ENCODE measurements at places on chromosomes 4 and X.

- DNase-seq: no peak
These were observed 34.0 kb upstream of the RASGEF1B start for GRCh38 chr4:81505726-81506125.

GRCh38 chrX:115029869-115030570 is 12.6 kb upstream of the IL13RA2 start:
- no peak for DNase-seq

DNA sequence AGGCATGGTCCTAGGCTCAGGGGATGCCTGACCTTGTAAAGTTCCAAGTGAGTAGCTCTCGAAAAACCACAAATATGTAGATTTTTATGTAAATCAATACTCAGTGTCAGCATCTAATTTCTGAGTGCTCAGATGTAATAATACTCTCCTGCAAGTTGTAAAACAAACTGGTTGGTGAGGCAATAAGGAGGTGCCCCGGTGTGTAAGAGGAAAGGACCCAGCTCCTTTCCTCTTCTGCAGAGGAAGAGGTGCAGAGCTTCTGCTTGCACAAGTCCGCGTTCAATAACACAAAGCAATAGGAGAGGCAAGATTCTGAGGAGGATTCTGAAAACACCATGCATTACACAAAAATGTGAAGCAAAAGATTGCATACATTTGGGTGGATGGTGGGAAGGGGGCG is 43.6 kb upstream of the ENPP6 start:
- peak; percentile 13 for DNase-seq

DNA sequence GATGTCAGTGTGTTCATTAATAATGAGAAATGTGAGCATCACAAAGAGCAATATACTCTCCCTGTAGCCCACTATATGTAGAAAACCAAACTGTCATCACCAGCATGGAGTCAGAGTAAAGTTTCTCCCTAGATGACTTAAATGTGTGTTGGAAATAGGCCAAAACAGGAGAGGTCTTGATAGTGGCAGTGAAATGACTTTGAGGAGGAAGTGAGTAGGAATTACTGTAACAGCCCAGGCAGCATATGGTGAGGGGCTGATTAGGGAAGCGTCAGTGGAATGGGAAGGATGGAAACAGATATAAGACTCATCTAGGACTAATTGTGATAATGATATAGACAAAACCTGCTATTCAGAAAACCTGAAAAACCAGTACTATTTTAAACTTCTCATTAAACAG is 83.9 kb downstream of the ATXN3L start:
- DNase-seq: no peak

GRCh38 chr4:181224852-181225251 is 1018.4 kb upstream of the TENM3 start:
- no peak for DNase-seq

GRCh38 chr4:73815145-73815544 is 21.3 kb upstream of the CXCL6 start:
- no peak for DNase-seq

GRCh38 chrX:68835104-68835442 is 6.3 kb downstream of the EFNB1 start:
- DNase-seq: no peak

DNA sequence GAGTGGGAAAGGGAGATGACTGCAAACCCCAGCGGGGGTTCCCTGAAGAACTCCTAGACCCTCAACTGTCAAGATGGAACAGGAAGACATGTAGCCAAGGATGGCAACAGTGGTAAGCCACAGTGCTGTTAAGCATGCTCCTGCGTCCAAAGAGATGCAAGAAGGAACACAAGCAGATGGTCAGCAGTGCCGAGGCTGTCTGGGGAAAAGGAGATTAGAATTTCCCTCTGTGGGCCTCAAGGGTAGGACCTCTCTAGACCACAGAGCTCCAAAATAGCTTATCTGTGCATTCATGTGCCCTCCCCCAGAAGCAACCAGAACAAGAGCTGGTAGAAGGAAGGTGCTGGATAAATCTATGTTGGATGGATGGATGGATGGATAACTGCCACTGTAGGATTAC is 82.0 kb upstream of the CPEB2 start:
- no peak for DNase-seq

- DNase-seq: no peak
These were observed 7.0 kb downstream of the LAGE3 start for GRCh38 chrX:154471839-154472684.

DNA sequence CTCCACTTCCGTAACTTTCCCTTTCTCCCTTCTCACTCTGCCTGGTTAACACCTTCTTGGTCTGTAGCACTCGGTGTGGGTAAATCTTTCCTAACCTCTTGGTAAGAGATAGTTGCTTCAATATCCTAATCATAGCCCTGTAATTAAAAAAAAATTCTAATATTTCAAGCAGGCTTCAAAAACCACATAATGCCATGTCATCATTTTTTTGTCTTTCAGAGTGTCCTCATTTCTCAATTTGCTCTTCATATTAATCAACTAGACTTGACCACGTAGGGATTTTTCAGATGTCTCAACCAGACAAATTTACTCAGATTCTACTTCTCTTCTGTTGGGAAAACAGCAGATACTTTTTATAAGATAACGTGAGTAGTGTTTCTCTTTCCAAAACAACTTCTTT is 91.0 kb downstream of the FREM3 start:
- no peak for DNase-seq

DNA sequence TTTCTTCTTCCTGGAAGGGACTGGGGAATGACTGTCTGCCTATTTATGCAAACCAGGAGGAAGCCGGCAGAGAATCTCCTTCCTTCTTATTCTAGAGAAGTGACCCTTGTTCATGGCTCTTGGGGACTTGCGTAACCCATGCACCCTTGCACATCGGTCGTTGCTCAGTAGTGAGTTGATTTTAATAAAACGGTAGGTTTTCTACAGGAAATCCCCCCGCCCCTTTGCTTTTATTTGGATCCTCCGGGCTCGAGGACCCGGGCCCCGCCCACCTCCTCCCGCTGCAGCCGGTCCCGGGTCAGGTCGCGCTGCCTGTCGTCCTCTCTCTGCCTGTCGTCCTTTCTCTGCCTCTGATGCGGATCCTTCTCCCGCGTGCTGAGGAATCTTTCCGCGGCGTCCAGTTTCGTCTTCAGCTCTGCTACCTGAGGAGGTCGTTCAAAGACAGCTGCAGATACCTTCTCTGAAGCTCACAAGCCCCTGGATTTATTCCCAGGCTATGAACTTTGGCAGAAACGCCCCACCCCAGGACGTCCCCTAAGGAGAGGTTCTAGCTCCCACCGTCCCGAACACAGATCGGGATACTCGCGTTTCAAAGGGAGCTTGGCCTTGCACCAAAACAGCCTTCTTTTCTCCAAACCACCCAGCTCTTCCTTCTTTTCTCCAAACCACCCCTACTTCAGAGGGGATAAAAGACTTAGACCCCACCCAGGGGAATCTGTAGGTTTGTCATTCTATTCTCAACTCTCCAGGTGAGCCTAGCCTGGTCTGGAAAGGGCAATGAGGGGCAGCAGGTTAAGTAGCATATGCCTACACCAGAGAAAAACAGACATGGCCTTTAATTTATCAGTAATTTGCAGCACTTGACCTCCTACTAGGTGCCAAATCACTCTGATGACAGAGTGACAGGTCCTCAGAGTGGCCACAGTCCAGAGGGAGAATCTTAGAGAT is 7.0 kb downstream of the TNIP3 start:
- DNase-seq: peak; percentile 43

DNA sequence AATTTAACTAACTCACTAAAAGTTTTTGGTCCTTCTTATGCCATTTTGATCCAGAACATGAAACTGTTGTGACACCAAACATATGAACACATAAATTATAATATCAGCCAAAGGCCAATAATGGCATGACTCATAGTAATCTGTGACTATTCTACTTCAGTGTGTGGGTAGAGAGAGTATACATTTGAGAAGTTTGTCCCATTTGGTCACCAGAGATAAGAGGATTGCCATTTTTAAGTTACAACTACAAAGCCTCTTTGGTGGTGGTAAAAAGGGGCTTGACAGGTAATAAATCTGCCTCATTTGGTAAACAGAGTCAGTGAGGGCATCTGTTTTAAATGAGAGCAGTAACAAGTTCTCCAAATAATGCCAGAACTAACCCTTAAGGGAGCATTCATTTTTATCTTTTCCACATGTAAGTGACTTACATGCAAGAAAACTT is 117.9 kb downstream of the TBC1D19 start:
- DNase-seq: no peak

- no peak for DNase-seq
These were observed 354.2 kb upstream of the HS3ST1 start for GRCh38 chr4:11782859-11783258.

DNA sequence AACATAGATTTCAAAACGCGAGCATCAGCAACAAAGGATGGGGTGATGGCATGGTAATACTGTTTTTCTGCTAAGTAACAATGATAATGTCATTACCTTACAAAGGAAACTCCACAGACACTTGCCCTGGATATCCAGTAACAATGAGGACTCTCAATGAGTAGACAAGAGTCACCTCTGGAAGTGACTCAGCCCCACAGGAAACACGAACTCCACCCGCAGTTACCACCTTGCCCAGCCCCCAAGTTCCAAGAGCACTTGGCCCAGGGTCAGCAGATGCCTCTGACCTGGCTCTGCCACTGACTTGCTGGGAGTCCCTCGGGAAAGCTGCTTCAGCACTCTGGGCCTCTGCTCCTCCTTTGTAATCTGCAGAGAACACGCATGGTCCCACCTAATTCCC is 110.3 kb upstream of the MAP3K15 start:
- DNase-seq: peak; percentile 56

GRCh38 chr4:152459326-152459725 is 76.6 kb downstream of the FBXW7 start:
- DNase-seq: peak; percentile 37

DNA sequence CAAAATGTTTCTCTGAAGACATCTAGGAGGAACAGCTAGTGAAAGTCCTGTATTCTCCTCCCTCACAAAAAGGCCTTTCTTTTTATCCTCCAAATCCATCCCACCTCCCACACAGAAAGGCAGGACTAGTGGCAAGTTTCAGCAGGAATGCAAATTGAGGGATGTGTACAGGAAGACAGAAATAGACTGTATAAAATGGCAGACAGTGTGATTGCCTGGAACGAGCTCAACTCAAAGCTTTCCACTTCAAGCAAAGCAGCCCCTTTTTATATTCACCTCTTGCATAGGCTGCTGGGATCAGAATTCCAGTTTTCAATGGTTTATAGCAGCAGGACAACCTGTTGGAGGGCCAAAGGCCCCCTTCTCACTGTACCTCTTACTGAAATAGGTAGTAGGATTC is 57.5 kb downstream of the DCX start:
- DNase-seq: no peak

- DNase-seq: peak; percentile 42
These were observed 13.0 kb upstream of the TMEM156 start for GRCh38 chr4:39044956-39045826.

DNA sequence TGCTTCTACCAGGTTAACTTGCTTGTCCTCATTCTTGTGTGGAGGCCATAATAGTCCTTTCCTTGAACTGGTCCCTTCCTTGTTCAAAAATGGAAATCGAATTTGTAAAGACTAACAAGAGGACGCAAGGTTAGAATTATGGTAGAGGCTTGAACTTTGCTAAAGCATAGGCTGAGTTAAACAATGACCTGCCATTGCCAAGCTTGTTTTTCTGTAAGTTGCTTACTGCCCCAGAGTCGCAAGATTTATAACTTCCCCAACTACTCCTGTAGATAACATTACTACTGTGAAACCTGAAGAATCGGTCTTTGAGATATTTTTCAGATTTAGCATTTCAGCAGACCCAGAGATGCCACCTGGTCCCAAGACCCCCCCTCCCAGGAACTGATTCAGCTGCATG is 45.3 kb downstream of the RAB33B start:
- no peak for DNase-seq

DNA sequence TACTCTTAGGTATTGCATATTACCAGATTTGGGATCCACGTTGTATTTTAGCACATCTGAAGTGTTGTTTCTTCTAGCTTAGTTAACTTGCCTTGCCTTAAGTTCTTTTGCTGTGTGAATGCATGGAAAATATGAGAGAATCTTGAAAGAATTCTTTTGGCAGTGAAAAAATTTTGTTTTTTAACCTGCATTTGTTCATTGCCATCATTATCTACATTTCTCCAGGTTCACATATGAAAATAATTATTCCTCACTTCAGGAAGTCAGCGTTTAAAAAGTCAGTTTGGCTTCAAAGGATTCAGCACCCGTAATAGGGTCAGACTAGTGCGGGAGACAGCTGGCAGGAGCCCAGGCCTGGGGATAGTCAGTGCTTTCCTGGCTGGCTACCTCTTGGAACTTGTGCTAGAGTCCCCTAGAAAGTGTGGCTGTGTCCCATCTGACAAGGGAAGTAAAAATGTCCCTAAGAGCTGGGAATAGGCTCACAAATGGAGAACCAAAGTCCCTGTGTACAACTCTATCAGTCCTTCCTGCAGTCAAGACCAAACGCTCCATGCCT is 251.9 kb upstream of the KLF3 start:
- DNase-seq: no peak

DNA sequence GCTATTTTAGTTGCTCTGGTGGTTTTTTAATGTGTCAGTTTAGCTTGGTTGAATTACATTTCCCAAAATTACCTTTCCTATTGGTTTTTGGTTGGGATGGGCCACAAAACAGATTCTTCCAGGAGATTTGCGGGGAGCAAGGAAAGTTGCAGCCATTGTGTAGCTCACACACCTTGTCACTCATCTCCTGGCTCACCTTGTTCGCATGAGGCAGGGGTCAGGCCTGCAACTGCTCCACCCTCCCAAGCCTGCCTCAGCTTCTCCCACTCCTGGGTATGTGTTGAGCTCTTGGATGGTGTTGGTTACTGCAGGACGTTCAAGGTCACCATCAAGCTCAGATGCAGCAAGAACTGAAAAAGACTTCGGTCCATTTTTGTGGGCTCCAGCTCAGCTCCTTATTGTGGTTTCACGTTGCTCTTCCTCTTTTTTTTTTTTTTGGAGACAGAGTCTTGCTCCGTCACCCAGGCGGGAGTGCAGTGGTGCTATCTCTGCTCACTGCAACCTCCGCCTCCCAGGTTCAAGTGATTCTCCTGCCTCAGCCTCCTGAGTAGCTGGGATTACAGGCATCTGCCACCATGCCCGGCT is 95.6 kb upstream of the METTL14 start:
- no peak for DNase-seq

GRCh38 chr4:13989501-13989900 is 362.0 kb upstream of the BOD1L1 start:
- DNase-seq: no peak
